NCI-H2227 treated with DMSO at 0.1 percent for 48 hours (cell line): ENCODE measurements at places on chromosomes 13 and 19.

GRCh38 chr19:55601084-55601483, 996 bp downstream of the ZNF524 start:
- DNase-seq = no peak

DNA sequence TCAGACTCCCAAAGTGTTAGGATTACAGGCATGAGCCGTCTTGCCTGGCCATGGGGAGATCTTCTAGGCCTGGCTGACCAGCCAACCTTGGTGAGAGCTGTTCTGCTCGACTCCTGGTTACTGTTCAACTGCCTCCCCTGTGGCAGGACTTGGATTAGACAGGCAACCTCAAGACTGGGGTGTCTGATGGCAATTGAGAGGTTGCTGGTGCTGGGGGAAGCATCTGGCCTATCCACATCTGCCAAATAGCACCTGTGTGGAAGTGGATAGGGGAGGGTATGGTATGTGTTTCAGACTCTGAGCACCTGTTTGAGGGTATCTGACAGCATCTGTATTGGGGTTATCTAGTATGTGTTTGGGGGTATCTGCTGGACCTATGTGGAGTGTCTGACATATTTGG, 44.7 kb downstream of the ARHGEF18 start:
- DNase-seq = no peak

DNA sequence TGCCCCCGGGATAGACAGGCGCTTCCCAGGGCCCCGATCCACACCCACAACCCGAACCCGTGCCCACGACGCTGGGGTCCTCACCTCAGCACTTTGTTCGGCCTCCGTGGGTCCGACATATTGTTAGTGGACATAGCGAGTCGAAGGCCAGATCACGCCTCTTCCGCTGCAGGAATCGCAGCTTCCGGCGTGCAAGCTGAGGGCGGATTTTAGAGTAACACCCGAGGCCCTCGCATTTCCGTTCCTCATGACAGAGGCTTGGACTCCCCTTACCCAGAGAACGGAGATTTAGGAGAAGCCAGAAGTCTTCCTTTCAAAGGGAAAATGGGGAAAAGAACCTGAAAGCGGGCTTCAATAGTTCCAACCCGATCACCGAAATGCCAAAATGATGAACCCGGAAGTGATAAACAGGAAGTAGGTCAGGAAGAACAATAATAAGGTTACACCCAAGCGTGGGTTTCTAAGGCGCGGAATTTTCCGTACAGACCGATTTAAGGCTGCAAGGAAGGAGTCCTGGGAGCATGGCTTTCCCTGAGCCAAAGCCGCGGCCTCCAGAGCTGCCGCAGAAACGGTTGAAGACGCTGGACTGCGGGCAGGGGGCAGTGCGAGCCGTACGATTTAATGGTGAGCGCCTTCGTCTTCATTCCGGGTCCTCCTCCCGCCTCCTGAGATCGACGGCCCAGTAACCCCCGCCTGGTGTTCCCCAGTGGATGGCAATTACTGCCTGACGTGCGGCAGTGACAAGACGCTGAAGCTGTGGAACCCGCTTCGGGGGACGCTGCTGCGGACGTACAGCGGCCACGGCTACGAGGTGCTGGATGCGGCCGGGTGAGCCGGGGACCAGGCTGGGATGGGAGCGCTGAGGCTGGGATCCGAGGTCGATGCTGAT, 2.9 kb downstream of the WDR83 start:
- peak; percentile 86 for DNase-seq

DNA sequence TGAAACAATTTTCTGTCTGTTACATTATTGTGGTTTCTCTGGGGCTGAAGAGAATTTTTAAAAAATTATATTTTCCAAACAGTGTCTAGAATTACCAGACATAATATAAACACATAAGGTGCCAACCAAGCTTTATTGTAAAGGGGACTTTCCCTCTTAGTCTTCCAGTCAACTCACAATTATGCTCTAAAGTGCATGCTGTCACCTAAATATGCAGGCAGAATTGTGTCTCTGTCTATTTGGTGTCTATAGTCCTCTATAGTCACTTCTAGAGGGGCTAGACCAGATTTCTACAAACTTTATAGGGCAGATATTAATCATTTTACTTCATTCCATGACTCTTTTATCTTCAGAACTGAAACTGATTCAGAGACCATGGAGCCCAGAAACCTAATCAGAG, 12.8 kb downstream of the ZNF254 start:
- no peak for DNase-seq

GRCh38 chr19:54369082-54369687, 4.5 kb upstream of the LAIR1 start:
- DNase-seq = no peak

- DNase-seq = no peak
These were observed 25.5 kb downstream of the FOXO1 start for GRCh38 chr13:40640845-40641458.

DNA sequence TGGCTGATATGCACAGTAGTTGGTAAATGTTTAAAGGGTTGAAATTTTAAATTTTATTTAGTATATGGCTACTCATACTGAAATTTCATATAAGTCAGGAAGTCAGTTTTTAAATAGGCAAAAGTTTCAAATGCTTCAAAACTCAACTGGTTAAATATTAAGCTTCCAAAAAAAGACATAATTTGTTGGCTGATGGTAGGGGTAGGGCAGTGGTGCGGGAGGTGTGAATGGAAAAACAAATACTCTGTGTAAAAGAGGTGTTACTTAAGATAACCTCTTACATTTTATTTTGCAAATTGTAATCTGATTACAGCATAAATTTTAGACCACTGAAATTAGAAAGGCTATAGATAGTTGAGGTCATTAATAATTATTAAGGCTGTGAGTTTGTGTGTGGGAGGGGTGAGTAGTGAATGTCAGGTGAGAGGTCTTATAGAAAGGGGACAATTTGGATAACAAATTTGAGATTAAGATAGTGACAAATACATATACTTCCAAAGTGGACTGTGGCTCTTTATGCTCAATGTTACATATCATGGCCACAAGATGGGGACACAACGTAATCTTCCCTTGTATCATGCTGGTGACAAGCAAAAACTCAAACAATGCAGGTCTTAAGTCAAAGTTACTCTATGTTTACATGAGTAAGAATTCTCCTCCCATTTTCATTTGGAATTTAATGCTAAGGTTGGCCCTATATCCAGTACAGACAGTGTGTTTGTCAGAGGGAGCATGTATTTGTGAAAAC, 36.6 kb upstream of the OXGR1 start:
- DNase-seq = no peak

- no peak for DNase-seq
These were observed 44.3 kb downstream of the MTMR6 start for GRCh38 chr13:25242956-25243355.

DNA sequence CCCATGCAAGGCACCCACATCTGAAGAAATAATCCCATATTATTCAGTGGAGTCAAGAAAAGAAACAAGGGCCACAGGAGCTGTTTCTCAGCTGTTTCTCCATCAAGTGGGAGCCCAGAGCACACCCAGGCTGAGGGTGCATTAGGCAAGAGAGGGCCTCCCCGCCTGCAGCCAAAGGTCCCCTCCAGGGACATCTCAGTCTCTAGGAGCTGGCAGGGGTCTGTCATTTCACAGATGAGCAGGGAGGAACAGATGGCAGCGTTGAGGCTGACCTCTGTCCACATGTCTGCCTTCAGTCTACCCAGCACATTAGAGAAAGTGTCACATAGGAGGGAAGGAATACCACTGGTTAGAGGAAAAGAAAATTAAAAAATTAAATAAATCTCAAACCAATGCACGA, 157.7 kb downstream of the ZNF536 start:
- no peak for DNase-seq

GRCh38 chr13:46595136-46595884, 42.3 kb downstream of the LRCH1 start:
- DNase-seq = no peak

DNA sequence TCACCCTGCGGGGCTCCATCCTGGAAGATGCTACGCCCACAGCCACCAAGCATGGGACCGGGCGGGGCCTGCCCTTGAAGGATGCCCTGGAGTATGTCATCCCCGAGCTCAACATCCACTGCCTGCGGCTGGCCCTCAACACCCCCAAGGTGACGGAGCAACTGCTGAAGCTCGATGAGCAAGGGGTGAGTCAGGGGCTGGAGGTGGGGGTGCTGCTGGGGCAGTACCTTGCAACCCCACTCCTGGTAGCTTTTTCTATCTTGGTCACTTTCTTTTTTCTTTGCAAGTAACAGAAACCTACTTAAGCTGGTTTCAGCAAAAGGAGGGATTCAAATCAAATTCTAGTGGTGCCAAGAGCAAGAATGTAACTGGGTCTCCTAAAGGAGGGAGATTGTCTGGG, 124.1 kb downstream of the DPF1 start:
- no peak for DNase-seq

GRCh38 chr19:54229146-54229545, 6.3 kb upstream of the LILRB3 start:
- no peak for DNase-seq
